ENCODE measurements at places on chromosomes 16 and 17. TPM values are rescaled to one million over a fixed set of nuclear protein-coding genes. Genes with fewer than 3 reads are reported as not detected.

DNA sequence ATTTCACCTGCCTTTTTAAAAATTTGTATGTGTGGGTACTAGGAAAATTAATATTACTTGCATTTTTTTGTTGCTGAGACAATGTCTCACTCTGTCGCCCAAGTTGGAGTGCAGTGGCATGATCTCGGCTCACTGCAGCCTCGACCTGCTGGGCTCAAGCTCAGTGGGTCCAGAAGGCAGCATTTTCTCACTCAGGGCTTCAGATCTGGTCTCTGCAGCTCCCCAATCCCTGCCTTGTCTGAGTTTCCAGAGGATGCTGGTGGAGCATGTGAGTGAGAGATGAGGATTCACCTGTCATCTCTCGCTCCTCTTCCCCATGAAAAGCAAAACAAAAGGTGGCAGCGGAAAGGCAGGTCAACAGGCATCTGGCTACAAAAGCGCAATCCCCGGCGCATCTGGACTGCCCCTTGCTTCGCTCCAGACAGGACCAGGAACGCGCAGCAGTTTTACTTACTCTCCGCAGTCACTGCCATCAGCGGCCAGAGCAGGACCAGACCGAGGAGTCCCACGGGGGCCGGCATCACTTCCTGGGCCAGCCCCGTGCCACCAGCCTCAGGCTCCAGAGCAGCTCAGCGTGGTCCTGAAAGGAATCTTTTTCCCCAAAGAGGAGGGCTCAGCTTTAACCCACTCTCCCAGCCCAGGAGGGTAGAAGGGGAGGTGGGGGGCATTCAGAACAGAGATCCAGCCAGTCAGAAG is 59.9 kb downstream of the LITAF start:
- DNase-seq = no peak

DNA sequence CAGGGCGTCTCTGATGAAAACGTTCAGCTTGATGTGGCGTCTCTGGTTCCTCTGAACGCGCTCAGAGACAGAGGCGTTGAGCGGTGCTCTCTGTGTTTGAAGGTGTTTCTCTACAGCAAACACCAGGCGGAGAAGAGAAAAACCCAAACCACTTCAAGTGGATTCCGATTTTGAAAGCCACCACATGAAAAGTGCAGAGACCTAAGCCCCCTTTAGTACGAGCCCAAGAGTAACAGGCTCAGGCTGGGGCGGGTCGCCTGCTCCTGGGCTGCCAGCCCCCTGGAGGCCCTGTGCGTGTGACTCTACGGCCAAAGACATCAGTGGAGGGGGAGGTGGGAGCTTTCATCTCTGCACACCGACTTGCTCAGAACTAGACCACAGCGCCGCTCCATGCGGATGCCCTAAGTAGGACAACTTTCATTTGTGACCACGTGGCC is 328.4 kb downstream of the MAF start:
- no peak for DNase-seq

GRCh38 chr17:50953831-50954601 is 87.9 kb upstream of the TOB1 start:
- peak; percentile 70 for DNase-seq

- DNase-seq = peak; percentile 40
Measured at GRCh38 chr17:47695429-47696376, 1.7 kb downstream of the TBKBP1 start.

The GFAP gene
- 0.71 TPM for polyA plus RNA-seq

The CTRB1 gene
- polyA plus RNA-seq = 0.15 TPM
